ENCODE measurements at places on chromosomes 12 and 14.
A peak's percentile ranks its signal among the peaks of the same experiment; 100 is the strongest.

DNA sequence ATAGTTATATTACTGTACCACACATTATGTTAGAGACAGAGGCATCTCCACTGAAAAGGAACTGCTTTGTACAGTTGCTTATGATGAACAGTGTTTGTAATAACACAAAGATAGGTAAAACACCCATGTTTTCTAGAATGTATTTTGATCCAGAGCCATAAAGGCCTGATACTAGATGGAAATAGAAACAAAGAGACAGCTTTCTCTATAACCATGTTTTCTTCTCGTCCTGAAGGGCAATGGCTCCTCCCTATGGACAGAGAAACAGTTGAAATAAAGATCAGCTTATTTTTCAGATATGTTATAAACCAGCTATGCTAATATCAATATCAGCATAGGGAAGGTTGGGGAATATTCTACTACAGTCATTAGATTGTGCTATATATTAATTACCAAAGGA lies 109.2 kb downstream of the ATXN7L3B start:
- H3K36me3 ChIP-seq, result no peaks in the 10 kb centered on the region
- no peak for DNase-seq
- H3K27me3 ChIP-seq, result no peaks in the 10 kb centered on the region

GRCh38 chr12:47964106-47964728 lies 821 bp downstream of the TMEM106C start:
- H3K36me3 ChIP-seq, result peaks cover 4% of the 10 kb centered on the region
- peak; percentile 19 for DNase-seq
- no peaks in the 10 kb centered on the region for H3K27me3 ChIP-seq
- peaks cover 30% of the 10 kb centered on the region for H3K4me1 ChIP-seq
- H3K27ac ChIP-seq, result no peak overlapping the region

DNA sequence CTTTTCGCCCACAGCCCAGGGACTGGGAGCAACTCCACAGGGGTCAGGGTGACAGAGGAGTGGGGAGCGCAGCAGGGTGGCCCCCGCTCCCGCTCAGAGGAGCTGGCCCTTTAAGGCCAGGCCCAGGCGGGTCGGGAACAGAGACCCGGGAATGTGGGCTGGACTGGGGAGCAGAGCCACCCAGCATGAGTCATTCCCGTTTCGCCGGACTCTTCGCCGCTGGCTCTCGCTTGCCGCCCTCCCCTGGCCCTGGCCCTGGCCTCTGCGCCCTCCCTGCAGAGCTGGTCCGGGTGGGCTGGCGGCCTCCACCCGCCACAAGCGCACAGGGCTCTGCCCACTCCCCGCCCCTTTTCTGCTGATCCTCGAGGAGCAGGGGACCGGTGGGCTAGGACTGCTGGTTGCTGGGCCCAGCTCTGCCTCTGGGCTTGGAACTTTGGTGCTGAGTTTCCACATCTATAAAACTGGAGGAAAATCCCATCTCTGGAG lies 92.8 kb downstream of the NINJ2 start:
- peaks cover 28% of the 10 kb centered on the region for H3K4me1 ChIP-seq
- no peaks in the 10 kb centered on the region for H3K36me3 ChIP-seq
- DNase-seq, result peak; percentile 54
- no peaks in the 10 kb centered on the region for H3K27me3 ChIP-seq
- H3K4me3 ChIP-seq, result peak overlapping the region; percentile 86

- peaks cover 21% of the 10 kb centered on the region for H3K4me1 ChIP-seq
- H3K27me3 ChIP-seq, result no peaks in the 10 kb centered on the region
- no peak overlapping the region for H3K4me3 ChIP-seq
- no peak overlapping the region for H3K27ac ChIP-seq
- no peak for DNase-seq
These were observed 136.0 kb downstream of the TSPAN9 start for GRCh38 chr12:3213188-3213587.

- H3K27me3 ChIP-seq, result no peaks in the 10 kb centered on the region
- H3K27ac ChIP-seq, result no peak overlapping the region
- H3K4me1 ChIP-seq, result no peaks in the 10 kb centered on the region
These were observed 11.7 kb upstream of the RNASE10 start for GRCh38 chr14:20493634-20494033.

GRCh38 chr12:67439611-67440010 lies 170.5 kb downstream of the CAND1 start:
- no peak for DNase-seq
- no peak overlapping the region for H3K4me3 ChIP-seq
- H3K36me3 ChIP-seq, result no peaks in the 10 kb centered on the region
- peaks cover 29% of the 10 kb centered on the region for H3K4me1 ChIP-seq
- no peak overlapping the region for H3K27ac ChIP-seq
